Cortex of kidney (tissue), 1 donor: ENCODE measurements at places on chromosomes 4 and X.

DNA sequence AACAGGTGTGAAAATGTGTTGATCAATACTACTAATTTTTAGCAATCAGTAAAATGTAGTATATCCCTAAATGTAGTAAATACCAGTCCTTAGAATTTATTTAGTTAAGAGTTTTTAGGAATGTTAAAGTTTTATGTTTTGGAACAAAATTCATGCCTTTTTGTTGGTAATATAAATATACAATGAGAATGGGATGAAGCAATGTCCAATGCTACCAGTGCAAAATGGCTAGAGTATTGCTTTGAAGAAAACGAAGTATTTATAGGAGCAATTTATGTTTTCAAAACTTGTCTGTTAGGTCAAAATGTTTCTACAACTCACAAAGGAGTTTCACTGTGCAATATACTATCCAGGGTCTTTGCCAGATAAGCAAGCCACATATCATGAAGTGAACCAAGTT lies 851.5 kb downstream of the PCDH18 start:
- DNase-seq = no peak

GRCh38 chr4:155566354-155566753 lies 100.3 kb upstream of the GUCY1A1 start:
- DNase-seq = no peak

- DNase-seq = no peak
Observed at GRCh38 chr4:40196724-40197281, at the start of gene RHOH. TSS of gene RHOH (plus strand) at chr4:40197031. CDS start at chr4:40243387, 46,356 bp downstream.

DNA sequence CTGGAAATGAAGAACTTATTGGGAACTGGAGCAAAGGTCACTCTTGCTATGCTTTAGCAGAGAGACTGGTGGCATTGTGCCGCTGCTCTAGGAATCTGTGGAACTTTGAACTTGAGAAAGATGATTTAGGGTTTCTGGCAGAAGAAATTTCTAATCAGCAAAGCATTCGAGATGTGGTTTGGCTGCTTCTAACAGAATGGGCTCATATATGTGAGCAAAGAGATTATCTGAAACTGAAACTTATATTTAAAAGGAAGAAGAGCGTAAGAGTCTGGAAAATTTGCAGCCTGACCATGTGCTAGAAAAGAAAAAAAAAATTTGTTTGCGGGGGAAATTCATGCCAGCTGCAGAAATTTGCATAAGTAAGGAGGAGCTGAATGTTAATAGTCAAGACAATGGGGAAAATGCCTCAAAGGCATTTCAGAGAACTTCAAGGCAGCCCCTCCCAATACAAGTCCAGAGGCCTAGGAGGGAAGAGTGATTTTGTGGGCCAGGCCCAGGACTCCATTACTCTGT lies 35.9 kb upstream of the PAPSS1 start:
- DNase-seq = no peak

GRCh38 chr4:139985401-139985800 lies 168.6 kb downstream of the MAML3 start:
- no peak for DNase-seq

DNA sequence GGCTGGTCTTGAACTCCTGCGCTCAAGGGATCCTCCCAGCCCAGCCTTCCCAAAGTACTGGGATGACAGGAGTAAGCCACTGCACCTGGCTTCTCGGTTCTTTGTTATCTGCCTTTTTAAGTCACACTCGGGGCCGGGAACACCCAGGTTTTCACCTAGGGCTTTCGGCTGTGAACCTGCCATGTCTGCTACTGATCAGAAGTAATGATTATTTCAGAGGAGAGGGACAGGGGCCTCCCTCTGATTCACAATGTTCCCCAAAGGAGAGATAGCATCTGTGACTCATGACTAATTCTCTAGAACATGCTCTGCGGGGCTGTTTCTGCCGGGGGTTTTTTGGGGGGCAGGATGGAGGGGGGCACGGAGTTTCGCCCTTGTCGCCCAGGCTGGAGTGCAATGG lies 26.9 kb downstream of the CRLF2 start:
- DNase-seq = no peak

- no peak for DNase-seq
Observed at GRCh38 chrX:56572975-56573374, 9.5 kb downstream of the UBQLN2 start.

DNA sequence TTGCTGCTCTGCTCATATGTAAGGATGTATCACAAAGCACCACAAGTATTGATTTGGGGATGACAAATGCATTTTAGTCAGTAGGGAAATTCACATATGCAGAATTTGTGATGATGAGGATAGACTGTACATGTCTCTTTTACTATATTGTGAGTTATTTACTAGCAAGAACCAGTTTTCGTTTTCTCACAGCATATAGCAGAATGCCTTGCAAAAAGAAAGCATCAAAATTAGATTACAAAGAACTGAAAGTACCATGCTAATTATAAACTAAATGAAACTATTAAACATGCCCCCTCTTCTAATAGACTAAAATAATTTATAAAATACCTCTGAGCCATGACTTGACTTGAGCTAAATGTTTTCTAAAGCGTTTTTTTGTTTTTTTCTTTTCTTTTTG lies 20.1 kb downstream of the TNIP3 start:
- DNase-seq = no peak

DNA sequence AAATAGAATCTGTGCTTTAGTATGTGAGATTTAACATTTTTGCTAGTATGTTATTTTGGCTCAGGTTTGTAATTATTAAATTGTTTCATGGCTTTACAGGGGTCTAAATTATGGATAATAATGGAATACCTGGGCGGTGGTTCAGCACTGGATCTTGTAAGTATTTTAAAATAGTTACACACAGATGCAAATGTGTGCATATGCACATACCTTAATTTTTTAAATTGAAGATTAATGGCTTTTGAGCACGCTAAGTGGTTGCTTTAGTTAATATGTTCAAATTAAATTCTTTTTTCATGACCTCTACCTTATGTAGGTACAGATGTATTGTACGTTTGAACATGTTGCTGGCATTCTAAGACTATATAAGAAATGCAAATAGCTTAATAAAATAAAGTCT lies 40.2 kb downstream of the STK26 start:
- DNase-seq = no peak

DNA sequence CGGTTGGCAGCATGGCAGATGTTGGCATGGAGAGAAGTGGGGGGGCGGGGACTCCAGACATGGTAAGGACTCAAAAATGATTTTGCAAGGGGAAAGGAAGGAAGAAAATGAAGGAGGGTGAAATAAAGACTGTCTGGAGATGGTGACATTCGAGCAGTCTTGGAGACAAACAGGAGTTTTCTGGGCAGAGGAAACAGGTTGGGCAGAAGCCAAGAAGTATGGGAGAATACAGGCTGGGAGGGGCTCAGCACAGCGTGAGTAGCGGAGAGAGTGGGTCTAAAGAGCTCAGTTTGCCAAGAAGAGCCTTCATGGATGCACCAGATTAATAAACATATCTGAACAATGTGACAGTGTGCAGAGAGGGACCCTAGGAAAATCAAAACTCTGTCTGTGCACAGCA lies 13.3 kb upstream of the CRMP1 start:
- no peak for DNase-seq

- no peak for DNase-seq
Observed at GRCh38 chr4:35423104-35423503, 821.2 kb downstream of the ARAP2 start.

- DNase-seq = no peak
Observed at GRCh38 chrX:101206471-101206870, 13.1 kb upstream of the DRP2 start.

DNA sequence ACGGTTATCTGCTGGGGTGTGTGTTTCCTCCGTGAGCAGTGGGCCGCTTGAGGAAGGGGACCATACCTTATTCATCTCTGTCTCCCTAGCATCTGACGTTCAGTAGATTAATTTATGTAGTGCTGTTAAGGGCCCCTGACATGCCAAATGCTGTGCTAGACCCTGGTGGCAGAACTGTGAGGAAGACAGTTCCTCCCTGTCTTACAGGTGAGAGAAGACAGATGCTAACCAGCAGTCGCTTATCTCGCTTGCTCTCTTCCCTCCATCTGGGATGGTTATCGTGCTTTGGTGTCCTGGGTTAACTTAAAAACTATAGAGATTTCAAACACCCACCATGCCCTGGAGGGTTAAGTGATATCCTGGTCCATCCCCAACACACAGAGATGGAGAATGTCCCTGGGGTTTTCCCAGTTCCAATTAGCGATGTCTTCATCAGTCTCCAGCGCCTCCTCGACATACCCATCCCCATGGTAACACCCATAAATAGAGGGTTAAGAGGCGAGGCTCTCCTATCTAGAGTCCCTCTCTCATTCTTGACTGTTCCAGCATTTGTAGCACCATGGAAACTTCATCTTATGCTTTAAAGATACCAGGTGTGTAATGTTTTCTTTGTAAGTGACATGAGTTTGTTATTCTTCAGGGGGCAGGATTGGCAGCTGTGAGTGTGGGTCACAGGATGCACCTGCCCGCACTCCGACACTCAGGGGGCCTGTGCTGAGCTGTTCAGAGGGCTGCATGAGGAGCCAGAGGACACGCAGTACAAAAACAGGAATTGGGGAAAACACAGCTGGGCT lies 135.2 kb downstream of the STK32B start:
- no peak for DNase-seq

- DNase-seq = no peak
Observed at GRCh38 chrX:150086371-150086770, 148.1 kb upstream of the EOLA2 start.

- no peak for DNase-seq
Observed at GRCh38 chr4:39587881-39588280, 50.8 kb downstream of the SMIM14 start.

- DNase-seq = no peak
Observed at GRCh38 chrX:12949927-12950656, 24.8 kb upstream of the TMSB4X start.

DNA sequence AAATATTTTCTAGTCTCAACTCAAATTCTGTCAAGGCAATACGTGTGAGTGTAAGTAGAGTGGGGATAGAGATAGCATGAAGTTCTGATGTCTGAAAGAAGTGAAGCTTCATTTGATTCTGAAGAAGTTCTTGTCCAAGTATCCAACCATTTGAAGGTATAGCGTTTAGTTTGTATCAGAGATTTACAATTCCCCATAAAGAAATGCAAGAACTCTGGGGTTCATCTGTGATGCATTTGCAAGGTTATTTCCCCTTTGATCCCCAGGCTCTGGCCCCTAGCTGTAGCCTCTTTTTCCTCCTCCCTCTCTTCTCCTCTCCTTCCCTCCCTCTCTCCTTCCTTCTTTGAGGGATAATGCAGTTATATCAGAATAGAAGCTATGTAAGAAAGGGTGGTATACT lies 7.8 kb downstream of the FGA start:
- DNase-seq = no peak
